ENCODE measurements at places on chromosomes 2 and 18.
A peak's percentile ranks its signal among the peaks of the same experiment; 100 is the strongest.

- no peak for DNase-seq
These were observed 26.1 kb upstream of the STAT4 start for GRCh38 chr2:191176801-191177438.

DNA sequence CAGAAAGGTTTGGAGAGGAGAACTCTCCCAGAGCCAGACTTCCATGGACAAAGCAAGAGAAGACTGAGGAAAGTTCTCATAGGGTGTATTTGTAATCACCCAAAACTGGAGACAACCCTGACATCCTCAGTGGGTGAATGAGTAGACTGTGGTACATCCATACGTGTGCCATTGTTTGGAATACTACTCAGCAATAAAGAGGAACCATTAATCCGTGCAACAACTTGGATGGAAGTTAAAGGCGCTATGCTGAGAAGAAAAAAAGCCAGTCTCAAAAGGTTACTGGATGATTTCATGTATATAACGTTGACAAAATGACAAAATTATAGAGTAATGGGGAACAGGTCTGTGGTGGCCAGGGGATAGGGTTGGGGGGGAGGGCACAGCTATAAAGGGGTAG is 24.1 kb upstream of the TMEM214 start:
- DNase-seq, result no peak

GRCh38 chr2:67833632-67834031 is 229.2 kb downstream of the C1D start:
- DNase-seq, result no peak

DNA sequence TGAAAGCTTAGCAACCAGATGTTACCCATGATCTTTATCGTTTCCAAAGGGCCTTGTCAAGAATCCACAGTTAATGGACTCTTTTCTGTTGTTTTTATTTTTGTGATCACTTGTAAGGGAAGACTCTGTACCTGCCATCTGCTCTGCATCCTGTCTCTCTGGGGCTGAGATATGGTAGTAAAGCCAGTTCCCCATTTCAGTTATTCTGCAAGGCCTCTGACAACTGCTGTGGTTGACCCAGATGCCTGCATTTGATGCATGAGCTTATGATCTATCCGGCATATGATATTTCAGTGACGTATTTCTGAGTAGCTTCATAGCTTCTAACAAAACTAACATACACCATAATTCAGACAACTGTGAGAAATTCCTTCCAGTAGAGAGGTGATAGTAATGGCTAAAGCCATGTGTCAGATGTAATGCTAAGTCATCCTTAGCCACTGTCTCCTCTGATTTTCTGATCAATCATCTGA is 105.1 kb downstream of the TPO start:
- DNase-seq, result peak; percentile 36

DNA sequence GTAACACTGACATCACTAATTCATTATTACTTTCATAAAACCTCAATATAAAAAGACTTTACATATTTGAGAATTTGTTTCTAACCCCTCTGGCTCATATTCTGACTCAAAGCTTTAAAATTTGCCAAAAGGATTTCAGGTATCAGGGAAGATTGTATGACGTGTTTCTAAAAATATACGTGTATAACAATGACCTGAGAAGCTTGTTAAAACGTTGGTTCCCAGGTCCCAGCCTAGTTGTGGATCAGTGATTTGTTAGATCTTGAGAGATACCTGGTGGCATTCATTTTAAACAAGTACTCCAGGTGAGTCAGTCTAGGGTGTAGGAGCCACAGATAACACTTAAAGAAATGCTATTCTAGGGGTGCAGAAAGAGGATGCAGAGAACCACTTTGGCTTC is 1096.8 kb upstream of the NXPH2 start:
- no peak for DNase-seq

DNA sequence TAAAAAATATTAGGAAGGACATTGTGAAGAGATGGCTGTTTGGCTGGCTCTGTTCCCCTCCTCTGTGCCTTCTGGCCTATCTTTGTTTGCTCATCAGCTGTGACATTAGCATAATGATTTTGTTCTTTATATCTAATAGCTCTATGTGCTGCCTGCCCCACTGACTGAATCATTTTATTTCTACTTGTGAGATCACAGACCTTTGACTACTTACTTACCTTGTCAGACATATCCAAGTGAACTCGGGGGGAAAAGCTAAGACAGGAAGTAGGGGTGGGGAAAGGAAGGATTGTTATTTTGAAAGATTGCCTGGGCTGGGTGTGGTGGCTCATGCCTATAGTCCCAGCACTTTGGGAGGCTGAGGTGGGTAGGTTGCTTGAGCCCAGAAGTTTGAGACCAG is 104.2 kb downstream of the ASAP2 start:
- DNase-seq, result no peak

DNA sequence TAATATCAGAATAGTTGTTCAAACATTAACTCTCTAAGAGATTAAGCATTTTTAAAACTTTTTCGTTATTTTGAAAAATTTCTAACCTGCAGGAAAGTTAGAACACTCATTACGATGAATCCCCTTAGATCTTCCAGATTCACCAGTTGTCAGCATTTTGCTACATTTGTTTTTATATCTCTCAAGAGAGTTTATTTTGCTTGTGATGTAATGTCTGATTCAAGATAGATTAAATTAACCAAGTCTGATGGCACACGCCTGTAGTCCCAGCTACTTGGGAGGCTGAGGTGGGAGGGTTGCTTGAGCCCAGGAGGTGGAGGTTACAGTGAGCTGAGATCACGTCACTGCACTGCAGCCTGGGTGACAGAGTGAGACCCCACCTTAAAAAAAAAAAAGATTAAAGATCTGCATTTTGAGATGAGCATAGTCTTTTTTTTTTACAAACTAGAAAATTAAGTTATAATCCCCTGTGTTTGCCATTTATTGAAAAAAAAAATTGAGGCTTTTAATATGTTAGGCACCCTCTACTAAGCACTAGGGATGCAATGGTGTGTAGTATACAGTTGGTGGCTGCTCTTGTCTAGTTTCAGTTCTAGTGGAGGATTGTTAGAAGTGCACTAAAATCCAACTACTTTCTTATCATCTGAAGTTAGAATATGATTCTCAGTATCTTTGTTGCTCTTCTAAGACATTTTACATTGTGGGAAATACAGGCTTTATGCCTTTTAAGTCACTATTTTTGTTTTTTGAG is 20.9 kb downstream of the RAB10 start:
- no peak for DNase-seq

GRCh38 chr18:9655232-9655767 is 40.9 kb upstream of the PPP4R1 start:
- DNase-seq, result no peak

GRCh38 chr2:205321231-205321630 is 361.1 kb upstream of the NRP2 start:
- no peak for DNase-seq

- DNase-seq, result no peak
These were observed 20.7 kb downstream of the OSR1 start for GRCh38 chr2:19337742-19338141.

DNA sequence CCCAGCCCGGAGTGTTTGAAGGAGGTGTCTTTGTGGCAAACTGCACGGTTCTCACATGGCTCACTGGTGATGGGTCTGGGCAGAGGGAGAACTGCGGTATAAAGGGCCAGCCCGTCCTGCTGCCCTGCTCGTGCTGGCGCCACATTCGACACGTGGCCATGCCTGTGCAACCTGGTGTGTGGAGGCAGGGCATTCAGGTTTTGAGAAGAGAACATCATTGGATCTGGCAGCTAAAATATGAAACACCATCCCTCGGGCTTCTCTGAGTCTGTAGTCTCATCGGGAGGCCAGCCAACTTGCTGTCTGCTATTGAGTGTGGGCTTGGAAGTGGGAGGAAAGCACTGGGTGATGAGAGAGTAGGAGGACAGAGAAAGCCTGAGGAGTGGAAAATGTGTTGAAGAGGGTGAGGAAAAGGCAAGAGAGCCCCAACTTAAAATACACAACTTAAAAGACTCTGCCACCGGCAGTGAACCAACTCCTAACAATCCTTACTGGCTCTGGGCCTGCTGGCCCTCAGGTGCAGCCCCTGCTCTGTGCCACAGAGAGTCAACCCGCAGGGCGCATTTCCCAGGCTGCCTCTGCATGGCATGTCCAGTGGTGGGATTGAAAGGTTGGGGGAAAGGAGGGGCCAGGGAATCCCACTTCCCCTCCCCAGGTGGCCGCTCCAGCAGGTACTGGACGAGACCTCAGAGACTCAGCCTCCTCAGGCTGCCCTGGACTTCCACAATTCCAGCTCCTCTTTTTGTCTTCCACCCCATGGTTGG is 112.7 kb upstream of the DLX2 start:
- no peak for DNase-seq

GRCh38 chr2:69390471-69390870 is 3.4 kb upstream of the GFPT1 start:
- DNase-seq, result peak; percentile 86

DNA sequence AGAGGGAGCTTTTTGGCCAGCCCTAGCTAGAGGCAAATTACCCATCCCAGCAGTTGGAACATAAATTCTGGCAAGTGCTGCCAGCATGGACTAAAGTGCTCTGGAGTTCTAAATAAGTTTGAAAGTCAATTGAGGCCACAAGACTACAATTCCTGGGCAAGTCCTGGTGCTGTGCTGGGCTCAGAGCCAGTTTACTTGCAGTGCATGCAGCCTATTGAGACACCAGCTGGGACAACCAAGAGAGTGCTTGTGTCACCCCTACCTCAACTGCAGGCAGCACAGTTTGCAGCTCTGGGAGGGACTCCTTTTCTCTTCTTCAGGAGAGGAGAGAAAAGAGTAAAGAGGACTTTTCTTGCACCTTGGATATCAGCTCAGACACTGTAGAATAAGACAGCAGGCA is 277.2 kb upstream of the TMEFF2 start:
- DNase-seq, result no peak

- peak; percentile 75 for DNase-seq
These were observed 4.5 kb downstream of the STK17B start for GRCh38 chr2:196166876-196167275.

GRCh38 chr18:12628706-12629702 is 28.9 kb downstream of the SPIRE1 start:
- no peak for DNase-seq

GRCh38 chr2:43616967-43617680 is 19.9 kb upstream of the PLEKHH2 start:
- DNase-seq, result no peak

DNA sequence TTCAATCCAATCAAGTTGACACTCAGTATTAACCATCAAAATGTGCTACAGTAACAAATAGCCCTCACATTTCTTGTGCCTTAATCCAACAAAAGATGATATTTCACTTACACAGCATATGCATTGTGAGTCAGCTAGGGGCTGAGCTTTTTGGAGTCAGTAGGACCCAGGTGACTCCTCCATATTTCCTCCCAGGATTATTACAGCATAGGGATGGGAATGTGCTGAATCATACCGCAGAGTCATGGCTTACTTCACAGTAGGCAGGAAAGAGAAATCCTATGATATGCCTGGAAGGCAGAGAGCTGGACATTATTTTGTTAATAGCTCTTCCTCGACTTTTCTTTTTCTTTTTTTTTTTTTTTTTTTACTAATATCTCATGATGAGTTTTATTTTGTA is 153.3 kb downstream of the TMEM182 start:
- no peak for DNase-seq

DNA sequence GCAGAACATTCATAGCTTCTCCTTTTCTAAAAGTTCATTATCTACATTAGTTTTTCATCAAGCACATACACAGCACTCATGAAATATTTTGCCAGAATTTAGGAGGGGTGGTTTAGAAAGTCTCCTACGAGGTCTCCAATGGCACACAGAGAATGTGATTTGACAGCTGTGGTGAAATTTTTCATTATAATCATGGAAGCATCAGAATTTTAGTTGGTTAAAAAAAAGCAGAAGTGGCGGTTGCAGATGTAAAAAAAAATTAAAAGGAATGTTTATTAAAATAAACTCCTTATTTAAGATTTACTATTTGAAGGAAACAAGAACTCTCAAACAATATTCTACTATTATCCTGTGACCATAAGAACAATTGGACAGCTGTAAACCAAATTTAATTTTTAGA is 10.8 kb upstream of the RHBDD1 start:
- peak; percentile 2 for DNase-seq

DNA sequence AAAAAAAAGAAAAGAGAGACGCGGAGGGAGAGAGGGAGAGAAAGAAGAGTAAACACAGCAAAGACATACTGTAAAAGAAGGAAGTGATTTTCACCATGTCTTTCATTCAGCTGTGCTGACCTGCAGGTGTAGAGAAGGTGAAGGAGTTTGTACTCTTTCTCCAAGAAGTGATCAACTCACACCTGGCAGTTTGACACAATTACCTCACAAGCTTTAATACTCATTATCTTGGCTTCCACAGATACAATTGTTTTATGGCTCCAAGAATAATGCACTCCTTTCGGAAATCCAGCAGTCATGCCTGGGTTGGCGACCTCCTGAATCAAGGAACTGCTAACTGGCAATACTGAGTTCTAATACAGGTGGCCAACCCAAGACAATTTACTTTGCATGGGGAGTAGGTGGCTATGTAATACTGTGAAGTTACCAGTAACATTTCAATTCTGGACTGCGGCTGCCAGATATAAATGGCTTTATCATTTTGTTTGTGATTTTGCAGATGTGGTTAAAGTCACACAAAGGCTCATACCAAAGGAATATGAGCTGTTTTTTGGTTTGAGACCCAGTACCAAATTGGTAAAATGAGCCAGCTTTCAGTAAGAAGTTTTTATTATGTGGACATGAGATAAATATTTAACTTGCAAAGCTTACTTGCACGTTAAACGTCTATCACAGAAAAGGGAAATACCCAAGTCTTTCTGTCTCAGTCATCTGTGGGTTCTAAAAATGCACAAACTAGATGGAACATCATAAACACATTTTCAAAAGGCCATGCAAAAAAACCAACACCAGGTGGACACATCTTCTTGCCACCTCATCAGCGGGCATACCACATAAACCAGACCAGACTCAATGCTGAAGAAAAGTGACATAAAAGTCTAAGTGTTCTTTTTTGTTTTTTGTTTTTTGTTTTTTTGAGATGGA is 69.3 kb downstream of the NCKAP5 start:
- DNase-seq, result no peak

DNA sequence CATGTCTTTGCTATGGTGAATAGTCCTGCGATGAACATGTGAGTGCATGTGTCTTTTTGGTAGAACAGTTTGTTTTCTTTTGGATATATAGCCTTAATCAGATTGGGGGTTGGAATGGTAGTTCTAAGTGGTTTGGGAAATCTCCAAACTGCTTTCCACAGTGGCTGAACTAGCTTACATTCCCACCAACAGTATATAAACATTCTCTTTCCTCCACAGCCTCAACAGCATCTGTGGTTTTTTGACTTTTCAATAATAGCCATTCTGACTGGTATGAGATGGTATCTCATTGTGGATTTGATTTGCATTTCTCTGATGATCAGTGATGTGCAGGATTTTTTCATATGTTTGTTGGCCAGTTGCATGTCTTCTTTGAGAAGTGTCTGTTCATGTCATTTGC is 112.2 kb upstream of the SESTD1 start:
- DNase-seq, result no peak

GRCh38 chr2:104425850-104426595 is 427.9 kb upstream of the POU3F3 start:
- no peak for DNase-seq

DNA sequence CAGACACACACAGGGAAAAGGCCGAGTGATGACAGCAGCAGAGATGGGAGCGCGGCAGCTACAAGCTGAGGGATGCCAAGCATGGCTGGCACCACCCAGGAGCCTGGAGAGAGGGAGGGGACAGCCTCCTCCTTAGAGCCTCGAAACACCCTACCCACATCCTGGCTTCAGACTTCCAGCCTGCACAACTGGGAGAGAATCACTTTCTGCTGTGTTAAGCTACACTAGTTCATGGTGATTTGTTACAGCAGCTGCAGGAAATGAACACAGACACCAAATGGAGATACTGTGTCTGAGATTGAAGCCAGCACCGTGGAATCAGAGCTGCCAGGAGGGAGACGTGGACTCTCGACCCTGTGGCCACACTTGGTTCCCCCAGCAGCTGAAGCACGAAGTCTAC is 27.5 kb upstream of the FOSL2 start:
- DNase-seq, result no peak

- no peak for DNase-seq
These were observed 330.5 kb downstream of the AGAP1 start for GRCh38 chr2:235824331-235824730.
